Psoas muscle (tissue), 8 donors: ENCODE measurements at places on chromosomes 6 and 20.

DNA sequence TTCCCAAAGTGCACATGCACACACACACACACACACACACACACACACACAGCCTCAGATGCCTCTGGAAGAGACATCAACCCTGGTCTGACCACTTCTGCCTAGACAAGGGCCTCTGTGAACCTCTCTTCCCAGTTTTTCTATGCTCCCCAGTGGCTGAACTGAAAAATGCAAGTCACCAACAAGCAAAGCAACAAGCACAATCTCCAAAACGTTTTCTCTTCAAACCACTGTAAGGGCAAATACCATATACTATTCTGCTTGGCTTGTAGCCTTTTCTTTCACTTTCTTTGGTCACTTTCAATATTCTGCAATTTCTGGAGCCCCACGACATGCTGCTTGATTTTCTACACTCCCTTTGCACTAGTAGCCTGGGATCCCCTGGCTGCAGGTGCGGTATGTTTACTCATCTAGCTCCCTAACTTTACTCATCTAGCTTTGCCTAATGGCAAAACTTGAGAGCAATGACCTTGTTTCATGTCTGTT, 121.4 kb upstream of the DST start:
- no peak for DNase-seq

DNA sequence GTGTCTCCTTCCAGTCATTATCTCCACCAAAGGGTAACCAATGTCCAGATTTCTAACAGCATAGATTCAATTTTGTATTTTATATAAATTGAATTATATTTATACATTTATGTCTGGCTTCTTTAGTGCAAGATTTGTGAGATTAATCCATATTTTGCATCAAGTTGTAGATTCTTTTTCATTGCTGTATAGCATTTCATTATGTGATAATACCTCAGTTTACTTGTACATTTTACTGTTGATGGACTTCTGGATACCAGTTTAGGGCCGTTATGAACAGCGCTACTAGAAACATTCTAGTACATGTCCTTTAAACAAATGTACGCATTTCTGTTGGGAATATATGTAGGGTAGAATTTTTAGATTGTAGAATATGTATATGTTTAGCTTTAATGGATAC, 6.2 kb downstream of the BLTP3A start:
- DNase-seq: no peak

- no peak for DNase-seq
Observed at GRCh38 chr6:166459272-166459671, 76.5 kb upstream of the MPC1 start.

GRCh38 chr20:51811042-51811355, 8.7 kb upstream of the SALL4 start:
- DNase-seq: no peak

GRCh38 chr6:137927777-137928218, 60.7 kb downstream of the TNFAIP3 start:
- no peak for DNase-seq

DNA sequence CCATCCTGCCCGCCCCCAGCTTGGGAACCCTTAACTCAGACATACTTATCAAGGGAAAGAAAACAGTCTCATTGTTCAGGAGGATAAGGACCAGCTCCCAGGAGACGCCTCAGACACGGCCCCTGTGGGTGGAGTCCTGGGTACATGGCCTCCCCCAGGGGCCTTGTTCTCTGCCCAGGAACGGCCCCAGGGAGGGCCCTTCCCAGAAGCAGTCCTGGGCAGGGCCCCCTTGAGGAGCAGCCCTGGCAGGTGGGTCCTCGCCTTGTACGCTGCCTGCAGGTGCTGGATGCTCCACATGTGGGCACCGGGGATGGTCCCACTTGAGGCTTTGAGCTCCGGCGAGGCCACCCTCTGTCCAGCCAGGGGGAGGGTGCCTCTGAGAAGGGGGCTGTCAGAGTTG, 4.5 kb upstream of the GATA5 start:
- DNase-seq: no peak

DNA sequence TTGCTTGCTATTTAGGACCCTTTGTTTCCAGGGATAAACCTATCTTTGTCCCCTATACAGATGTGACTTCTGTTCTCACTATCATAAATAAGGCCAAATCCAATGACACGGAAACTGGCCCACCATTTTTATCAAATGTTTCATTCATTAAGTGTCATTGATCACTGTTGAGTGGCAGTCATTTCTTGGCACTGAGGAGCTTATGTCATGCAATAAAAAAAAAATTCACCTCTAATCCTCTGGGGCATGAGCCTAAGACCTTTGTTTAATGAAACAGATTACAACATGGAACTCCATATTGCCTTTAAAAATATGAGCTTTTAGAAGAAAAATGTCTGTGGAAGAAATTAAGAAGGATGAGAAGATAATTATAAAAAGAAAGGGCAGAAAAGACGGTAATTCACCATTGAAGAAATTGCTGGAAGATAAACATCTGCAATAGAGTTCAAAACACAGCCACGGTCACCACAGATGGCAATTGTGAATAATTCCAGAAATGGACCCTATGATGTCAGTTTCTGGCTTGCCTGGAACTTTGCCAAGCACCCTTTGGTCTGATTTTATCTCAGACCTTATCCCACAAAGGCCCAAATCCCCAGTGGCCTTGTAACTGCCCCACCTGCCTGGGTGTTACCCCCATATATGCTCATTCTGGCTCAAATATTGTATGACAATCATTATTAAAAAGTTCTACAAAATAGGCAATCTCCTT, 91.1 kb downstream of the DST start:
- no peak for DNase-seq
